ENCODE measurements at places on chromosomes 1 and 21.

DNA sequence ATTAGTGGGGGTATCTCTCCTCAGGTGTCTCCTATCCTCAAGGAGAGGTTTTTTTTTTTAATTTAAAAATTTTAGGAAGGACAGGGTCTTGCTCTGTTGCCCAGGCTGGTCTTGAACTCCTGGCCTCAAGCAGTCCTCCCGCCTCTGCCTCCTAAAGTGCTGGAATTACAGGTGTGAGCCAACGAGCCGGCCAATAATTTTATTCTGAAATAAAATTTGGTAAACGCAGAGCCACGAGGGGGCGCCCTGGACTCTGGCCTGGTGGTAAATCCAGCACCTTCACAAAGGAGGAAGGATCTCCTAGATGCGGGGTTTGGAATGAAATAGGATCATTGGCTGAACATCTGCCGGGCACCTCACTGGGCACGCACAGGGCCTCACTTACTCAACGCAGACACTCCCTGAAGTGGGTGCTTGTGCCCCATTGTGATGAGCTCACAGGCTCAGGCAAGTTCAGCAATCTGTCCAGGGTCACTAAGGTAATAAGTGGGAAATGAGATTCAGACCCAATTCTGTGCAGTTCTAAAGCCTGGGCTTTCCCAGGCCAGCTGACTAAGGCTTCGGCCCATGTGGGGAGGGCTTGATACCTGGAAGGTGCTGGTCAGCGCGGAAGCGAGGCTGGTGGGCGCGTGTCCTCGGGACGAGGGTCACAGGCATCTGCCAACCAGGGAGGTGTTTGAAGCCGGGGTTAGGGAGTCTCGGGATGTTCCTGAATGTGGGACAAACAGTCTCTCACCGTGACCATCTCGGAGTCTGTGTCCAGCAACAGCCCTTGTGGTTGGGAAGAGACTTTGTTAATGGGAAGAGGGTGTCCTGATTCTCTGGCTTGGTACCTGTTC lies 32.7 kb upstream of the ETV3 start:
- DNase-seq, result peak; percentile 38

GRCh38 chr21:28439251-28439650 lies 553.4 kb downstream of the LTN1 start:
- DNase-seq, result no peak

GRCh38 chr1:76125473-76126219 lies 51.1 kb downstream of the ST6GALNAC3 start:
- no peak for DNase-seq

- no peak for DNase-seq
Observed at GRCh38 chr1:75174031-75174760, 40.0 kb downstream of the LHX8 start.

- DNase-seq, result no peak
Observed at GRCh38 chr1:215421744-215422143, 145.4 kb upstream of the KCTD3 start.

DNA sequence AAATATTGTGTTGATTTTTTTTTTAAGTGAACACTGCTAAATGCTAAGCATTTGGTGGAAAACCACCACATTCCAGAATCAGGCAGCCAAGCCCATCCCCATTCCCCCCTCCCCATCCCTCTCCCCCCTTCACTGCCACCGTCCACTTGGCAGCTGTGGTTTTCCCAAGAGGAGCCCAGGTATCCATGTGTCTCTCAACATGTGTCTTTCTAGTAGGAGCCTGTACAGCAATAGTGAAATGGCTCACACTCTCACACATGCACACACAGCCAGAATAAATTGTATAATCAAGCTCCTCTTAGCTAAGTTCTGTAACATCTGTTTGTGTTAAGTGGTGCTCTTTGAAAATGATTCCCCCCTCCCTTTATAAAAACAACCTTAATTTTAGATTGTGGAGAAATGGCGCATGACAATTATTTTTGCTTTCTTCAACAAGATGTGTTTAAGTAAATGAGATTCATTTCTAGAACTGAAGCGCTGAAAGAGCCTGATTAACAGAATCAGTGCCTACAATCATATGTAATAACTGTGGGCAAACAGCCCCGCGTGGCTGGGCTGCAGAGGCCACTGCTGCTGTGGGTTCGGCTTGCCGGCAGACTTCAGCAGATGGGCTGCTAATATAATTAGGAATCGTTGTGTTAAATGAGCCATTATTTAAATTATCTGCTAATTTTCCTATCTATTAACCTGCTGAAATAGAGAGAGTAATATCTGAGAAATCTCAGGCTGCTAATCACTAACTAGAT lies 43.3 kb downstream of the BACE2 start:
- no peak for DNase-seq

GRCh38 chr1:22383526-22384294 lies 67.9 kb upstream of the ZBTB40 start:
- no peak for DNase-seq

- DNase-seq, result peak; percentile 78
Observed at GRCh38 chr21:42107881-42108553, 36.9 kb downstream of the UMODL1 start.

DNA sequence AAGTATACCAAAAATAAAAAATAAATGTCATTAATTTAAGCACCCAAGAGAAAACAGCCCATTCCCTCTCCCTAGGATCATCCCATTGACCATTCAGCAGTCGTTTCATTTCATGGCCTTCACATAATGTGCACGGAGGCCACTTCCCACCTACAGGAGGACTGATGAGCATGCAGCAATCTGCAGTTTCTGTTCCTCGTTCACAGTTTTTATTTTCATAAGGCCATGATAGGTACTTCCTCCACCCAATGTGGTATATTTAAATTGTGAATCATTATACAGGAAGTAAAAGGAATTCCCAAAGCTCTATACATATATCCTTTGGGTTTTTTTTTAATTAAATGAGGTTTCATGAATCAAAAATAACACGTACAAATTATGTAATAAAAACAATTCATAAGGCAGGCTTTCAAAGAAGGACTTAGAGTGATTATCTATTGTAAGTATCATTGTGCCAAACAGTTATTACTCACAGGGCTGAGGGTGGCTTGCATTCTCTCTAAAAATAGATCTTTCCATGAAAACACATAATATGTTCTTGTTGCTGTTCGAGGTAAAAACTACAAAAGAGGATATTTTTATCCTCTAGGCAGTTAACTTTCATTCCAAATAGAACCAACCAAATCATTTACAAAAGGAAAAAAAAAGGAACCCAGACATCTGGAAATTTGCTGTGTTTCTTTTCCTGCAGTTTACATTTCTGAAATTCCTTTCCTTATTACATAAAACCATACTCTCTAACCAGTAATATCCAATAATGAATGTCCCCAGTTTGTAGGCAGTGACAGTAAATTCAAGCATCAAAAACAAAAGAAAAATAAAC lies 27.5 kb upstream of the SLC44A3 start:
- DNase-seq, result no peak

DNA sequence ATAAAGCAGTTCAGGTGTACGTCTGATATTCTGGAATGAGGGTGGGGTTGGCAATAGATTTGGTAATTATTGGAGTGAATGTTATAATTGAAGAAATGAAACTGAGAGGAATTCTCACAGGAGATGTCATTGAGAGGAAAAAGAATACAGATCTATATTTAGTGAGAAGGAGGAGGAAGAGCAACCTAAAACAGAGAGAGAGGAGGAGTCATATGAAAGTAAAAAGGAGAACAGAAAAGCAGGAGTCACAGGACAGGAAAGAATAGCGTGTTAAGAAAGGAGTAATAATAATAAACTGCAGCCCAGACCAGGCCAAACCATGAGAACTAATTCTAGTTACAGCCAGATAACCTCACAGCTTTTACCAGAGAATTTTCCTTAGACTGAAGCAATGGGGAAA lies 62.7 kb upstream of the MROH9 start:
- no peak for DNase-seq

DNA sequence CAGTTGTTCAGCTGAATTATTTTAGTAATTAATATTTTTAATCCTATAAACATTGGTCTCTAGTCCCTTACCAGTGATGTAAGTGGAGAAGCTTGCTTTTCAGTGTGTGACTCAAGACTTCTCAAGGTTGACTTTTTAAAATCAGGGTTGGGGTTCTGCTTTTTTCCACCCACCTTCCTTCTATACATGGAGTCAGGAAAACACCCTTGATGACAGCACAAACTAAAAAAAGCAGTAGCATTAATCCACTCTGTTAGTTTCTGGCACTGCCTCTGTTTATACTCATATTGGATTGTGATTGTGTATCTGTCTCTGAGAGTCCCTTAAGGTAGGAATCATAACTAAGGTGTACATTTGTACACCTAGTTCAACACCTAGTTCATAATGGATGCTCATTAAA lies 8.3 kb upstream of the PLEKHO1 start:
- DNase-seq, result no peak

GRCh38 chr1:248848602-248849001 lies 10.3 kb downstream of the ZNF692 start:
- no peak for DNase-seq

DNA sequence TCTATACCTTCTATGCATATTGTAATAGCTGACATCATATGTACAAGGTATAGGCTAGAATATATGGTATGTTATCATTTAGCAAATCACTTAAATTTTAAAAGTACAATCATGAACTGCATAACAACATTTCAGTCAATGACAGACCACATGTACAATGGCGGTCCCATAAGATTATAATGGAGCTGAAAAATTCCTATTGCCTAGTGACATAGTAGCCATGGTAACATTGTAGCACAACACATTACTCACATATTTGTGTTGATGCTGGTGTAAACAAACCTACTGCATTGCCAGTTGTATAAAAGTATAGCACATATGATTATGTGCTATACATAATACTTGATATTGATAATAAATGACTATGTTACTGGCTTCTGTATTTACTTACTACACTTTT lies 8.9 kb downstream of the RAB3B start:
- no peak for DNase-seq

DNA sequence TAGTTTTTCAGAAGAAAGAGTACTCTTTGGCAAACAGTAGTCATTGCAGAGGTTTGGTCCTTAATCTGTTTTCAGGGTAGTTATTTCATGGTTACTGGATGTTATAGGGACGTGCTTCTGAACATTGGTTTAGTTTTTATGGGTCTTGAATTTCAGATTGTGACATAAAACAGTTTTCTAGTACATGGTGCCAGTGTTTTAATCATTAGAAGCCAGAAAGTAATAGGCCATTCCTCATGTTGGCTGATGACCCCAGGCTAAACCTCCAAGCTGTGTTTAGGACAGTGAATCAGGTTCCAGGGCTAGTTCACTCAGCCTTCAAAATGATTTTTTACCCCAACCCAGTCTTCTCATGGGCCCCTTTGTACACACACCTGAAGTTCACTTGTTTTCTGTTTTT lies 73.3 kb downstream of the OLFML2B start:
- DNase-seq, result no peak

GRCh38 chr1:94276988-94277434 lies 39.6 kb upstream of the ARHGAP29 start:
- no peak for DNase-seq

DNA sequence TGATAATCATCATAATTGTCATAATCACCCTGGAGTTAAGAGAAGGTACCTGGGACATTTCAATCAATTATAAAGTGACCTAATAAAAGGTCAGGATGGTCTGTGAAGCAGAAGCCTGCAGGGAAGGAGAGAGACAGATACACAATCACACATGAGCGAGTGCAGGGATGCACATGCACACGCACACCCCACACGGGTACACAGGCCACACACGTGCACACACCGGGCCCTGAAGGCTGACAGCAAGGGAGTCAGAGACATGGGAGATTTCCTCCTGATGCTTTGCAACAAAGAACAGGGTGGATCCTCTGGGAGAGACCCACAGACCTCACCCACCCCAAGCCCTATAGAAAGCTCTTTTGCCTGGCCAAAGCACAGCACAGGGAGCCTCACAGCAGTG lies 82.3 kb upstream of the ZC3H12A start:
- DNase-seq, result no peak

GRCh38 chr1:209095627-209096595 lies 487.6 kb upstream of the CAMK1G start:
- DNase-seq, result no peak

GRCh38 chr1:215475796-215476481 lies 91.2 kb upstream of the KCTD3 start:
- no peak for DNase-seq

GRCh38 chr21:45020629-45021427 lies 53.6 kb upstream of the ADARB1 start:
- DNase-seq, result no peak

GRCh38 chr1:193763266-193763665 lies 576.9 kb upstream of the B3GALT2 start:
- DNase-seq, result no peak

DNA sequence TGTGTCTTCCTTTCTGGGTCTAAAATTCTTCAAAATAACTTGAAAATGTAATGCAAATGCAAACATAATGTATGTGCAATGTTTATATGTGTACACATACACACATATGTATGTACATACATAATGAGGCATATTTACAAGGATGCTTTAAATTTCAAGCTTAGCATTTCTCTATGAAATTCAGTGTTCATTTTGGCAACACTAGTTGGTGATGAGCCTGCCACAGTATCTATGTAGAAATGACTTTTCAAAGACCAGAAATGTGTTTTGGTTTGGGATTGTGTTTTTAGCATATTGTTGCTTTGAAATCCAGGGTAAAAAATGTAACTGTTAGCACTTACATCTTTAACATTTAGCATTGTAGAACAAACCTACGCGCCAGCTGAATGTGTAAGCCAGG lies 10.1 kb downstream of the GABPA start:
- no peak for DNase-seq

DNA sequence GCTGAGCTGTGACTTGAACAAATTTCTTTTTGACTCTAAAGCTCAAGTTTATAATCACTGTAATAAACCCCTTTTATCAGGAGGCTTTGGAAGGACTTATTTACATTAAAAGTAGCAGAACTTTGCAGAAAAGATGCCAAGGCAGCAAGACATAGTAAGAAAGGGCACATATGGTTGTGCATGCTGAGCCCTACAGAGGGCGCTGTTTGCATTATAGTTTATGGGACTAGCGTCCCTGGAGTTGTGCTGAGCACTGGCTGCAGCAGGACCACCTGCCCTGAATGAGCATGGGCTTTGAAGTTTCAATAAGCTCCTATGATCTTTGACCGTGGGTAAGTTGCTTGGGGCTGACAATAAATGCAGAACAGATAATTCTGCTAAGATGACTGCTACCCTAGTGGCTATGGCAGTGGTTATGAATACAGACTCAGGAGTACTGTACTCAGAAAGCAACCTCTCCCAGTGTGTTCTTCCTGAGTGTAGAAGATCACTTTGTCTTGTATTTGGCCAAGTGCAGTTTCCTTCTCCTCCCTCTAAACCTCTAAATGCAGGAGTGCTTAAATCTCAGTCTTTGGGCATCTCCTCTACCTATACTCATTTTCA lies 45.4 kb upstream of the USP1 start:
- peak; percentile 4 for DNase-seq

- DNase-seq, result no peak
Observed at GRCh38 chr1:170863621-170864020, 71.7 kb upstream of the MROH9 start.

DNA sequence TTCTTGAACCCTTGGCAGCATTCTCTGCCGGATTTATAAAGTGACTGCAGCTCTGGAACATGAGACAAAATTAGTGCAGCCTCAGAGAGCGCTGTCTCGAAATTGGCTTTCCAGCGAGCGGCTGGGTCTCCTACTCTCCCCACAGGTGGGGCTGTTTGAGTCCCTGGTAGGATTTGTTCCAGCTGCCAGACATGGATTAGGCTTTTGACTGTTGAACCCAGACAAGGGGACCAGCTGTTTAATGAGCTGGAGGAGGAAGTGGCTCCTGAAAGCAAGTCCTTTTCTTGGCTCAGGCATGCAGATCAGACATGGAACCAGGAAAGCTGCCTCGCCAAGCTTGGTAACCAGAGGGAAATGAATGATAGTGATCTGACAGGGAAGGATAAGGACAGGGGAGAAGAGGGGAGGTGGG lies 69.6 kb downstream of the UBIAD1 start:
- DNase-seq, result no peak

- no peak for DNase-seq
Observed at GRCh38 chr1:51131185-51131584, 29.2 kb downstream of the C1orf185 start.

GRCh38 chr1:206998816-206999215 lies 28.6 kb upstream of the FCAMR start:
- DNase-seq, result no peak

All from activated naive CD8-positive, alpha-beta T cell treated with anti-CD3 and anti-CD28 coated beads for 36 hours (primary cell).